ENCODE measurements at places on chromosomes 6 and 20. TPM values are rescaled to one million over a fixed set of nuclear protein-coding genes. Genes with fewer than 3 reads are reported as not detected.

Gene C6orf141
- 13.7 TPM for total RNA-seq

Gene COL9A3
- 9.9 TPM for total RNA-seq

DNA sequence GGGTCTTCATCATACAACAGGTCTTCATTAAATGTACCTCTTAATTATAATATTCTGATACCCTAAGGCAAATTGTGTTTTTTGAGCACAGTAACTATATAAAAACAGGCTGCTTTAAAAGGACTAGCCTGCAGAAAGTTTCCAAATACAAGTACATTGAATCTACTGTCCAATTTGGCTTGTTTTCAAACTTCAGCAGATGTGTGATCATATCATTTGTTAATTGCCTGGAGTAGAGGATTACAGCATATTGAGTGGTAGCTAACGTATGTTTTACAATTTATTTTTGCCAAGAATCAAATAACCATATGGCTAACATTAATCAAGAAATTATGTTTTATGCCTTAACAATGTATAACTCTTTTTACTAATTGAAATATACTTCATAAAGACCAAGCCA lies 12.6 kb downstream of the TINAG start:
- DNase-seq = no peak

Gene PHACTR1
- 3.3 TPM for total RNA-seq

Gene TRAPPC3L
- total RNA-seq = not detected

All from lower leg skin (tissue), 4 donors.